ENCODE measurements at places on chromosomes 5 and 9.

DNA sequence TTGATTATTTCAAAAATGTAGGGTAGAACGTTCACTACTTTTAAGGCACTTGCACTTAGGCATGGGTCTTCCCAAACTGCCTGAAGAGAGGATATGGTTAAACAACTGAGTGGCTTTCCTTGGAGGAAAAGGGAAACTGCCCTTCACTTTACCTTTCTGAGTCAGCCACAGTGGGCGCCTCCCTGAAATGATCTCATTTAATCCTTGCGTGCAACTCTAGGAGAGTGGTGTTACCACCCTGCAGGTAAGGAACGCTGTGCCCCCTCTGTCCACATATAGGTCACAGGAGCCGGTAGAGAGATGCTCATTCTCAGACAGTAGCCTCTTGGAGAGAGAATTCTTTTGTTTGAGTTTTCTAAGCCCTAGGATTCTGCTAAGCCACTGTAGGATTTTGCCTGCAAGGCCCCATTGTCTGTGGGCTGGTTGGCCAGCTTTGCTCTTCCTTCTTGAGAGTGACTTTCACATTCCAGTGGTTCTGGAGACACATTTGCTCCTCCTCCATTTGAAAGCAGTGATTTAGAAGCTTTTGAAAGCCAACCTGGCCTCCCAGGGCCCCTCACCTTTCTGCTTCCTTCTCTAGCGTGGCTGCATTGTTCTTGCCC lies 110.3 kb upstream of the CTSL start:
- no peak for DNase-seq

GRCh38 chr9:82080265-82080664 lies 91.7 kb downstream of the SPATA31D1 start:
- no peak for DNase-seq

DNA sequence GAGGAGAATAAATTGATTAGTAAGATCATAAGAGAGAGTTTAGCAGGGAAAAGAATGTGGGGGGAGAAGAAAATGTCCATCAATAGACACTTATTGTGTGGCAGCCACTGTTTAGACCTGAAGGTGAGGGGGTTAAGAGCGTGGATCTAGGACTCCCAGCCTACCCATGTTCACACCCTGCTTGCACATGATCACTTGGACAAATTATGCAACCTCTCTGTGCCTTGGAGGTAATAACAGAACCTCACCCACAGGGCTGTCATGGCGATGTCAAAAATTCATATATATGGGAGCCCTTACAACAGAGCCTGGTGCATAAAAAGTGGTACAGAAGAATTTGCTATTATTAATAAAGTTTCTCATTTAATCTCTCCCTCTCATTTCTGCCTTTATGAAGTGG lies 86.0 kb upstream of the EQTN start:
- no peak for DNase-seq

GRCh38 chr5:57298985-57299491 lies 125.2 kb downstream of the GPBP1 start:
- DNase-seq, result peak; percentile 87

Measured in retina (tissue), 1 donor.